ENCODE measurements at places on chromosomes 5 and 9.

GRCh38 chr9:132651259-132651658 lies 18.5 kb downstream of the DDX31 start:
- peak; percentile 73 for DNase-seq

GRCh38 chr5:158810615-158811014 lies 289.1 kb downstream of the EBF1 start:
- no peak for DNase-seq

DNA sequence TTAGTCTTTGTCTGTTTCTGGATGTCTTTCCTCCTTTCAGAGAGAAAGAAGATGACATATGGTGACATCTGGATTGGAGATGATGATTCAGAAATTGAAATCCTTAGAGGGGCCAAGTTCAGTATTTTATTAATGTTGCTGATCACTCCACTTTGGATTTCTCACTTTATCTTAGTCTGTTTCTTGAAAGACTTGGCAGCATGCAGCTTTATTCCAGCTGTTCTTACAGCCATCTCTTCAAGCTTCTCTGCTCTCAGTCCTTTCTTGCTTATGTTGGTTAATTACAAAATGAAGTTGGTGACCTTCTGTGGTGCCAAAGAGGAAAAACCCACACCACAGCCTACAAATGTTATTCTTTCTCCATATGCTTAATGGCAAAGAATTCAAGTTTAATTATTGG lies 62.1 kb downstream of the SNCAIP start:
- no peak for DNase-seq

DNA sequence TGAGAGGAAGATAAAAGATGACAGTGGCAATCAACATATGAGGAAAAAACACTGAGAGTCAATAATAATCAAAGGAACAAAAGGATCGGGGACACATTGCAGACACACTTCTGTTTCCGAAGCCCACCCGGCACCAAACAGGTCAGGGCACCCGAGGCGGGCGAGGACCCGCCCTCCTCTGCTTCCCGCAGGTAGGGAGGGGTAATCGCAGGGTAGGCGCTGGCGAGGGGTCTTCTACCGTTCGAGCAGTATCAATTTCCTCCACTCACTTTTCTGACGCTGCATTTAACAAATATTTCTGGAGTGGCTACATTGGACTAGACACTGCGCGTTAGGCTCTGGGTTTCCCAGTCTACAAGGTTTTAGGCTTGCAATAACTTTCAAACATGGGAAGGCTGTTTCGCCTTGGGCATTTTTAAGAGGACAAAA lies 1.3 kb downstream of the TXN start:
- no peak for DNase-seq

DNA sequence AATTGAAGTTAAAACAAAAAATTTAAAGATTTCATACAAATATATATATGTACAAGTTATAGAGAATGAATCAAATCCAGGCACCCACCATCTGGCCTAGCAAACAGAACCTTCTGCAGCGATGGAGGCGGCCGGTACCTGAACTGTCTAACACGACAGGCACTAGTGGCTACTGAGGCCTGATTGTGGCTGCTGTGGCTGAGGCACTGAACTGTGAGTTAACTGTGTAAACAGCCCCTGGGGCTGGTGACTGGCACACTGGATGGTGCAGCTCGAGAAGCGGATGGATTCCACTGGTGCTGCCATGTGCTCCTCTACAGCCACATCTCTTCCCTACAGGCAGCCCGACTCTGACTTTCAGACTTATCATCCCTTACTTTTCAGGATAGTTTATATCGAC lies 82.4 kb downstream of the RAPGEF1 start:
- DNase-seq: no peak

DNA sequence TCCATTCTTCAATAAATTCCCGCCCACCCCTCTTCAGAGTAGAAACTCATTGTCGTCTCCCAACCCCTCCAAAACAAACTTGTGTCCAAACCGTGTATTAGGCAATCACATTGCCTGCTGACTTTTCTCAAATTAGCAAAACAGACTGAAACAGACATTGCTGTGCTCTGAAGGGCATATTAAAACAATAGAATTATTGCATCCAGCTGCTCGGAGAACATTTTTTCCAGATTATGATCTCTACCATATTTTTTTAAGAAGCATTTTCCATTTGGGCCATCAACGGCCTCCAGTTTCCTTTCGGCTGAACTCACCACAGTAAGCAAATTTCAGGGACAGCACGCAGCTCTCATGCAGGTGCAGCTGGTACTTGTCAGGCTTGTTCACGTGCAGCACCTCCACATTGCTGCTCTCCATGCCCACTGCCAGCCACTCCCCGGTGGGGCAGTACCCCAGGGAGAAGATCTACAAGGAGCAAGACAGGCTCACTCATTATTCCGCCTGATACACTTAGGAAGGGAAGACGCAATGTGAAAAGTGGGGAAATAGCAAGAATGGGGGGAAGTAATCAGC lies 104.1 kb downstream of the TLE1 start:
- no peak for DNase-seq

GRCh38 chr5:135569755-135570452 lies 8.9 kb downstream of the CXCL14 start:
- peak; percentile 60 for DNase-seq

- no peak for DNase-seq
Observed at GRCh38 chr9:135617991-135618411, 21.3 kb downstream of the GLT6D1 start.
